Stimulated activated CD4-positive, alpha-beta T cell treated with anti-CD3 and anti-CD28 coated beads, Interleukin-12 subunit alpha, Interleukin-12 subunit beta, amount 100 ng/mL, for 24 hours (primary cell): ENCODE measurements at places on chromosomes 13 and 19.

- no peak for DNase-seq
These were observed 557.2 kb downstream of the DCT start for GRCh38 chr13:93922063-93922855.

DNA sequence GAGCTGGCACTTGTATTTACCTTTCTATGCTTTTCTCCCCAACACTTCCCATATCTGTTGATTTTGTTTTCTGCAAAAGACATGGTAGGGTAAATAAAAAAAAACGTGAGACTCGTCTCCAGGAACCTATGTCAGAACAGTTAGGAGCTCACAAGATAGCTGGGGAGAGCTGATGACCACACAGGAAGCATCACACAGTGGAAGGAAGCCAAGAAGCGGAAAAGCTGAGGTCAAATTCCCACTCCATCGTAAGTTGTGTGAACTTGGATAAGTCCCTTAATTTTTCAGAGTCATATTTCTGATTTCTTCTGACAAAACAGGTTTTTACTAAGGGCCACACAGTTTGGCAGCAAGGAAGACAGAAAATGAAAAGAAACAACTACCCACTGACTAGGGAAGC is 199.6 kb downstream of the KLF5 start:
- no peak for DNase-seq

DNA sequence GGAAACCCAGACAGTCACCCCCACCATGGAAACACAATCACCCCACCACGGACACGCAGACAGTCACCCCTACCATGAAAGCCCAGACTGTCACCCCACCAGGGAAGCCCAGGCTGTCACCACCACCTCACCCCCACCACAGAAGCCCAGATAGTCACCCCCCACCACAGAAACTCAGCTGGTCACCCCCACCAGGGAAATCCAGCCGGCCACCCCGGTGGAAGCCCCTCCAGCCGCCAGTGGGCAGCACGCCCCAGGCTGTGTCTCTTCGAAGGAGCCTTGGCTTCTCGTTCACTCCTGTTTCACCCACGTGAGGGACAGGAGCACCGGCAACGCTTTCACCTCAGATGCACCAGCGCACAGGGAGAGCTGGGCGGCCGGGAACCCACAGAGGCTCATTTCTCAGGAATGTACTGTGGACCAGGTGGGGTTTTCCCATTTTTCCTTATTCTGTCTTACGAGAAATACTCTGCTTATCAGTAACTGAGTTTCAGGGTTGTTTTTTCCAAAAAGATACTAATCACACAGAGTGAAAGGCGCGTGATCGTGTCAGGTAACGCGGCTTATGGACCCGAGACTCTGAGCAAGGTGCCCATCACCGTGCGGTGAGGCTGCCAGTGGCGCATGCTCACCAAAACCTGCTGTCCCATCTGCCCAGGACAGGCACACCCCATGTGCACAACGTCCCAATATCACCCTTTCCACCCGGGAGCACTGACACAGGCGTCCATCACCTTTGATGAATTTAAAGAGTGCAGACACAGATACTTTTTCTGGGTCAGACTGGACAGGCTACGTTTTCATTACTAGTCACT is 28.0 kb downstream of the CARS2 start:
- DNase-seq, result no peak

- DNase-seq, result no peak
These were observed 40.5 kb upstream of the KCTD15 start for GRCh38 chr19:33756177-33756576.

DNA sequence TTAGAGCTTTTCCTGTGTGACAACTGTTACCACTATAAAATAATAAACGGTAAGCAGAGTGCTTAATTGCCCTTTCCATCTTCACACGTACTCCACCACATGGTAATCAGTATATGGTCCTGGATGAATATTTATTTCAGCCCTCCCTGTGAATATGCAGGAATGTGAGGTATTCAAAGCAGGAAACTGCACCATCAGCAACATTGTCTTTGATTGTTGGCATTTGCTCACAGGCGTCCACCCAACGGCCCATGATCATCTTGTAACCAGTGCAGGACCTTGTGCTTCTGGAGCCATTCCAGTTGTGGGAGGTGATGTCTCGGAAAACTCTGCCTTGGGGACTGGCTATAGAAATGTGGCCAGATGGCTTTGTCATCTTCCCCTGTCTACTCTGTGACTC is 132.6 kb downstream of the COG6 start:
- no peak for DNase-seq

DNA sequence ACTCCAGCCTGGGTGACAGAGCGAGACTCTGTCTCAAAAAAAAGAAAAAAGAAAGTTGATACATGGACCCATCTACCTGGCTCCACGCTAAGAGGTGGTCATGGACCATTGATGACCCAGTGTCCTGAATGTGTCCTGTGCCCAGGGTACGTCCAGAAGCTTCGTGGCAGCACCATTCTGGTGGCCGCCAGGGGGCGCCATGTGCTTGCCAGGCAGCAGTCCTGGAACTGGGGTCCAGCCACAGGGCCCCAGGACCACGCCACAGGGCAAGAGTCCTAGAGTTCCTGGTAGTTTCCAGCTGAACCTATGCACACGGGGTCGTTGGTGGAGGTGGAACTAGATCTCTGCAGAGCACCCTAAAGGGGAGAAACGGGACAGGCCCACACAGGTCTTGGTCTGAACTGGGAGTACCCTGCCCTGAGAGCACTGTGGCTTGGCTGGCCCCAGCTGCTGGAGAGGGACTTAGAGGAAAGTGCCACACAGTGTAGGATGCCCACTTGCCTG is 19.9 kb upstream of the FBXO27 start:
- DNase-seq, result peak; percentile 25

- DNase-seq, result peak; percentile 71
These were observed 7.3 kb downstream of the SGTA start for GRCh38 chr19:2775556-2776430.

GRCh38 chr13:77360032-77360685 is 33.3 kb upstream of the MYCBP2 start:
- no peak for DNase-seq

DNA sequence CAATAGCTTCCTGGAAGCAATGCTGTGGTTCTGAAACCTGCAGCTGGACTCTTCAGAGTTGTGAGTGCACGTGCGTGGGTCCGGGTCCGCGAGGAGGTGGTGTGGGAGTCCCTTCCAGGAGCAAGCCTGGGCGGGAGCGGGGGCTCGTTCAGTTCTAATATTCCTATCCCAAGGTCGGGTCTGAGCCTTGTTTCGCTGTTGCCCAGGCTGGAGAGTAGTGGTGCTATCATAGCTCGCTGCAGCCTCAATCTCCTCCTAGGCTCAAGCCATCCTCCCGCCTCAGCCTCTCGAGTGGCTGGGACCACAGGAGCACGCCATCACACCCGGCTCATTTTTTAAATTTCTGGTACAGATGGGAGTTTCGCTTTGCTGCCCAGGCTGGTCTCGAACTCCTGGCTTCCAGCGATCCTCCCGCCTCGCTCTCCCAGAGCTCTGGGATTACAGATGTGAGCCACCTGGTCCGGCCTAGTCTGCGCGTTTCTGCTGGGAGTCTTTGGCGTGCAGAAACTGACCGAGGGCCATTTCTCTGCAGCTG is 625 bp downstream of the ZFP82 start:
- no peak for DNase-seq

DNA sequence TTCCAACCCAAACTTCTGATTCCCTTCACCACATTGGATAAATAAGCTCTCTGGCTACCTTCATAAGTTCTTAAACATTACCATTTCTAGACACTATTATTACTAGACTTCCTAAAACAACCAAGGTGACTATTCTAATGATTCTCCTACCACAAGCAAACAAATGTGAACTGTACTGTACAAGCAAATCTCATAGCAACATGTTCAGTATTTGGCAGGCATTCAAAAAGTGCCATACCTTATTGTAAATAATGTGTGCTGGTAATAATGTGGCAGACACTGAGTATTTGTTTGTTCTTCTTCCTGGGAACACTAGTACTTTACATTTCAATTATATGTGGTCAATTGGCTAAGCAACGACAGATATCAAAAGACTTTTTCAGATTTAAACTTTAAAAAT is 986.0 kb upstream of the SPRY2 start:
- DNase-seq, result no peak

DNA sequence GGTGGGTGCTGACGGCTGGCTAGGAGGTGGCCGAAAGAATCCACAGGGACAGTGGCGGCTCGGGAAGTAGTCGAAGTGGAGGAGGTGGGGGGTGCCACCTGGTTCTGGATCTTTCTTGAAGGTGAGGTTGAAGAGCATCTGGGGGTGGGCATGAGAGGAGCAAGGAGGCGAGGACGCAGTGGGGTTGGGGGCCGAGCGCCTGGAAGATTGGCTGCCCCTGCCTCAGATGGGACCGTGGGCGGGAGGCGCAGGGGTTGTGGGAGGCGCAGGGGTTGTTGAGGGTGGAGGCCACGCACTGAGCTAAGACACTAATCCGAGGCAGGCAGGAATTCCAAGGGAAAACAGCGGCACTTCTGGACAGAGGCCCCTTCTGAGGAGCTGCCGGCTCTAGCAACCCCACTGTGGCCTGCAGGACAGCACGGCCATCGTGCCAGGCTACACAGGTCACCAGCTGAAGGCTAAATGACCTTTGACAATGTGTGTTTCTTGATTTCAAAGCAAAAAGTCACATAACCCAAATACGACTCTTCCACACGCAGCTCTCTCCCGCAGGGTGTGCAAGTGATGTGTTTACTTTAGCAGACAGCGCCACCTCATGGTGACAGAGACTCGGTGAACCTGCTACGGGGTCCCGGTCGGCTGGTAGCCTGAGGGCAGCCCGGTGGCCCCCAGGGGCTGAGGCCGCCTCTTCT is 44.1 kb upstream of the RANBP3 start:
- peak; percentile 48 for DNase-seq

- no peak for DNase-seq
These were observed 15.2 kb downstream of the TPT1 start for GRCh38 chr13:45325806-45326205.

- no peak for DNase-seq
These were observed 461 bp upstream of the HSPB6 start for GRCh38 chr19:35757231-35757748.

- DNase-seq, result no peak
These were observed 210.6 kb downstream of the SLC7A1 start for GRCh38 chr13:29384871-29385270.

DNA sequence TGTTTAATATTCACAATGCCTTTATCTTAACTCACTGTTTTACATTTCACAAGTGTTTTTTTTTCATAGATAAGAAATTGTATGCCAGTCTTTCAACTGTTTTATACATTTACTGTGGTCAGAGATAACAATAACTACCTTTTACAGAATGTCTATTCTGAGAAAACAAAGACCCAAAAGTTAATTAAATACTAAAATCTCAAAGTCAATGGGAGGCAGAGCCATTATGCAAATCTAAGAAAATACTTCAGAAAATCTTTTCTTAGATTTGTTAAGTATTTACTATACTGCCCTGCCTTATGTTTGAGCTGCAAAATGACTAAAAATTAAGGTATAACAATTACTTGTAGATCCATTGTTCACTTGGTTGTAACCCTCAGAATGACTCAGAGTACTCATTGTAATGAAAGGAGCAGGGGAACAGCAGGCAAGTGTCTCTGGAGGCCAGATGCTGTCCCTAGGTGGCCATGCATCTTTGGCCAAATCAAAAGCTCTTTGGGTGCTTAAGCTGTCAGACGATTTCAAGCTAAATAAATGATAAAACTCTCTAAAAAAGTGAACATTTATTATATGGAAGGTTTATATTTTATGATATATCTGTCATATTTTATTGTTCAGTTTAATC is 770.1 kb upstream of the PCDH20 start:
- DNase-seq, result no peak

- no peak for DNase-seq
These were observed 148.4 kb downstream of the URI1 start for GRCh38 chr19:30090476-30090875.
